ENCODE measurements at places on chromosomes 11 and 22. TPM values are rescaled to one million over a fixed set of nuclear protein-coding genes. Genes with fewer than 3 reads are reported as not detected.

The EMID1 gene
- total RNA-seq = 0.08 TPM

The CYP2D6 gene
- total RNA-seq = not detected

The TRIM6 gene
- 5.3 TPM for total RNA-seq

The CWF19L2 gene
- 41.3 TPM for total RNA-seq

The PGA4 gene
- total RNA-seq = not detected

The FGF4 gene
- total RNA-seq = 0.08 TPM

The C22orf39 gene
- 9.6 TPM for total RNA-seq
